ENCODE measurements at places on chromosomes 3 and 15.

DNA sequence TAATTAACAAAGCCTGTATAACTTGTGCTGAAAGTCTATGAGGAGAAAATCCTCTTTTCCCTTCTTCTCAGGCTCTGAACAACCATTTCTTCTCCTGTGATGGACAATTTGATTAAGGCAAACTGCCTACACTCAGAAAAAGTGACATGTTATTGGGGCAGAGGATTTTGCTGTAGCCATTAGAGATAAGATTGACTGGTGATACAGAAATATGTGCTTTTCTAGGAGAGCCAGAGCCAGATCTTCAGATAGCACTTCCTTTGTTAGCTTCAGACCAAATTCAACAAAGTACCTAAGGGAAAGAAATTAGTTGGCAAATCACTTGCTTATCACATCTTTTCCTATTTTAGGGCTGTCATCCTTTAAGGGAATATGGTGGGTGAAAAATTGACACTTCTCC, 259.9 kb downstream of the ARPP21 start:
- no peak for DNase-seq

GRCh38 chr3:186453531-186453930, 90.6 kb downstream of the CRYGS start:
- no peak for DNase-seq

GRCh38 chr15:82963471-82964341, 11.2 kb upstream of the HOMER2 start:
- DNase-seq = no peak

DNA sequence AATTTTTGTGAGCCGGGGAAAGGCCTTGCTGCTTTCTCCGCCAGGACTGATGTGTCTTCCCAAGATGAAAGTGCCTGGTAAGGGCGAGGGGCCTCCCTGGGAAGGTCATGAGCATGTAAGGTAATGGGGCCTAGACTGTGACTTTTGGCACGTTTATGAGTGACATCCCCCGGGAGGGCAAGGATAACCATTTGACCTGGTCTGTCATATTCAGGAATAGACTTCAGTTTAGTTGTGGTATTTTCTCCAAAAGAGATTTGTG, 631 bp upstream of the CNBP start:
- DNase-seq = no peak

- DNase-seq = no peak
These were observed 170.2 kb upstream of the NR2F2 start for GRCh38 chr15:96160269-96160668.

DNA sequence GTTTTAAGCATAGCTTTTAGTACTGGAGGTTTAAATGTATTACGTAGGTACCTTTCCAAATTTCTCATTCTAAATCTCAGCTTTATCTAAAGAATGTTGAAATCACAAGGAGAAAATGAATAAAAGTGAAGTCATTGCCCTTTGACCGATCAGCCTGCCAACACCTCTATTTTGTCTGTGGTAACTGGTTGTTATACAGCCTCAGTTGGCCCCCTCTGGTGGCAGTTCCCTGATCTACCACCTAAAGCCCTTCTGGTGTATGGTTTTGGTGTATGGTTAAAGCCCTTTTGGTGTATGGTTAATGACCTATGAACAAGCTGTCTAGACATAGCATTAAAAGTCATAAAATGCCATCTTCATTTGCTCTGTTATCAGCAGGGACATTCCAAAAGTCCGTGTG, 378.2 kb upstream of the AZI2 start:
- no peak for DNase-seq

DNA sequence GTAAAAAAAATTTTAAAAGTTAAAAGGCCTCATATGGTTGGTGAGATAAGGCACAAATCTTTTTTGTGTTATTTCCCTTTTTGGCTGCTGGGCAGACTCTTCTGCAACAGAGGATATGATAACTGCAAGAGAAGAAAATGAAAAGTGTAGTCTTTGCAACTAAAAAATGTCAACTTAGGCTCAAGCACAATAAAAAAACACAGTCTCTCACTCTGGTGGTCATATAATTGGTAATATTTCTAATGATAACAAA, 15.4 kb downstream of the COMMD2 start:
- DNase-seq = no peak

- no peak for DNase-seq
These were observed 138.8 kb downstream of the THRB start for GRCh38 chr3:24355806-24356205.

GRCh38 chr3:155227141-155227540, 66.3 kb downstream of the STRIT1 start:
- no peak for DNase-seq

DNA sequence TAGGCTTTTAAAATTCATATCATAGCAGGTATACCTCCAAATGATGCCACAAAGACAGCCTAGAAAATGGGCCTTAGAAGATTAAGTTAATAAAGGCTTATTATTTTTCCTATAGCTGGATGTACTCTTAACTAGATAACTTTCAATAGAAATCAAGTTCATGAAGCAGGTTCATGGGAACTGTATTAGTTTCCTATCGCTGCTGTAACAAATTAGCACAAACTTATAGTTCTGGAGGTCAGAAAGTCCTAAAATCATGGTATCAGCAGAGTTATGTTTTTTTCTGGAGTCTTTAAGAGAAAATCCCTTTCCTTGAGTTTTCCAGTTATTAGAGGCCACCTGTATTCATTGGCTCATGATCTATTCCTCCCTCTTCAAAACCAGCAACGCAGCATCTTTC, 269.9 kb downstream of the TIGIT start:
- DNase-seq = no peak

DNA sequence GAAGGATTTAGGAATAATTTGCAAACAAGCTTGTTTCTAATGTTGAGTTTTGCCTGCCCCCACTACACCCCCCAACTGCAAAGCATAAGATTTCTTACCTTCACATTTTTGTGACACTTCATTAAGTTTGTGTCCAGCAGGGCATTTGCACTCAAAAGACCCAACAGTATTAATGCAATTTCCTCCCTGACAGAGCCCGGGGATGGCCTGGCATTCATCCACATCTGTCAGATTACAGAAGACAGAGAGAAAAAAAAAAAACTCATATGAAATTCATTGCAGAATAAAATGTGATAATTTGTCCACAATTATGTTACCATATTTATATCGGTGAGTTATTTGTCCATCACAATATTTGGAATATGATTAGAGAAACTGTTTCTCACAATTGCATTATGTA, 111.5 kb downstream of the FBN1 start:
- DNase-seq = no peak

DNA sequence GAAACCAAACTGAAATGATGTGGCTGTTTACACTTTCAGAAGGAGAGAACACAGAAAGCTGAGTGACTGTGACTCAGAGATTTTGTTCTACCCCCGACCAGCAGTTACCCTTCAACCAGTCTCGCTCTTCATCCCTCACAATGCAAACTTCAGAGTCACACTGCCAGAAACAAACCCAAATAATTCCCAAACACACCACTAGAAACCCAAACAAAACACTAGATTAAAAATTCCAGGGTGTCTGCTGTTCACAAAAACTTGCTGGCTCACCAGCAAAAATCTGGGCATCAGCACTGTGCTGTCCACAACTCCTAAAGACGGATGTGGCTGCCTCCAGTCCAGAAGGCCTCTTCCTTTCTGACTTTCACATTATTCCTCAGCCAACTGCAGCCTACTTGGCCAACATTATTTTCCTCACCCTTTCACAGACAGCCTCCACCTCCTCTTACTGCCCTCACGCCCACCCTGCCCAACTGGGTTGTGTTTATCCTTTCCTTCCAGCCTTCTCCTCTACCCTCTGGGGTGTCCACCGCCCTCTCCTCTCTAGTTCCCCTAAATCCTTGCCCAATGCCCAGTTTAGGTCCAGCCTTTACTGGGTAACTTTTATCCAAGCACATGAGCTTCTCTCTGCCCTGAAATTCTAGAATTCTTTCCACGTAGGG, 71.4 kb downstream of the MECOM start:
- DNase-seq = no peak

- no peak for DNase-seq
These were observed 33.1 kb downstream of the PTX3 start for GRCh38 chr3:157469561-157470294.

DNA sequence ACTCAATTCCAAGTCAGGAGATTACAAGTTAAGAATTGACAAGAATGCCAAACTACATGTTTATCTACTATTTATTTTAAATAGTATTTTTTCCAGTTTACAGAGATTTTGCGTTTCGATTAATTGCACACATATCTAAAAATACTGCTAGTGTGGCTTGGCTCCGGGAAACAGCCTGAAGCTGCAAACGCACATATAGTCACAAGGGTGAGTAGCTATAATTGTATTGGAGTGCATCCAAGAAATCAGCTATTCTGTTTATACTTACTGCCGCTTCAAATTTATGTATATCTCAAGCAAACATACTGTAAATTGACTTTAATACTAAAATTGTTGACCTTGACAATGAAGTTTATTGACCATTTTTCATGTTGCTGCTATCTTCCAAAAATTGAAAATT, 77.0 kb upstream of the PLSCR5 start:
- DNase-seq = no peak
